ENCODE measurements at places on chromosomes 7 and 10. TPM values are rescaled to one million over a fixed set of nuclear protein-coding genes. Genes with fewer than 3 reads are reported as not detected.
A peak's percentile ranks its signal among the peaks of the same experiment; 100 is the strongest.

- no peaks in the 10 kb centered on the region for H3K27me3 ChIP-seq
- peaks cover 13% of the 10 kb centered on the region for H3K4me1 ChIP-seq
- peak overlapping the region; percentile 63 for H3K4me3 ChIP-seq
- H3K36me3 ChIP-seq, result peaks cover 2% of the 10 kb centered on the region
Observed at GRCh38 chr7:1531979-1532455, 1.5 kb downstream of the MAFK start.

The CNTNAP2 gene
- total RNA-seq, result 0.08 TPM

The CYP3A7 gene
- not detected for total RNA-seq

DNA sequence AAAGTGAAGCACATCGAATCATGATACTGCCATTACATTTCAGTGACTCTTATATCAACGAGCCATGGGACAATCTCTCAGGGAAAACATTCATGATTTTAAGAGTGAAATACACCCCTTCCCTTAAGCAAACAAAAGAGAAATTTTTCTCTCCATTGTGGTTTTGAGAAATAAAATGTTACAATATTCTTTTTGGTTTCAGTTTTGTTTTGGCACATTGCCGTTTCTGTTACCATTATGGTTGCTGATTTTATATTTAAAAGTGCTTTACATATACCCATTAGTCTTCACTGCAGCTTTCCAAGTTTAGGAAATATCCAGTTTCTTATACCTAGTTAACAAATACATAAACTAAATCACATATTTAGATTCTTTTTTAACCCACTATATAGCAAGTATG, 126.8 kb upstream of the SEM1 start:
- no peaks in the 10 kb centered on the region for H3K36me3 ChIP-seq
- H3K4me3 ChIP-seq, result no peak overlapping the region
- H3K27ac ChIP-seq, result no peak overlapping the region
- H3K27me3 ChIP-seq, result no peaks in the 10 kb centered on the region

The SPDYE5 gene
- not detected for total RNA-seq

DNA sequence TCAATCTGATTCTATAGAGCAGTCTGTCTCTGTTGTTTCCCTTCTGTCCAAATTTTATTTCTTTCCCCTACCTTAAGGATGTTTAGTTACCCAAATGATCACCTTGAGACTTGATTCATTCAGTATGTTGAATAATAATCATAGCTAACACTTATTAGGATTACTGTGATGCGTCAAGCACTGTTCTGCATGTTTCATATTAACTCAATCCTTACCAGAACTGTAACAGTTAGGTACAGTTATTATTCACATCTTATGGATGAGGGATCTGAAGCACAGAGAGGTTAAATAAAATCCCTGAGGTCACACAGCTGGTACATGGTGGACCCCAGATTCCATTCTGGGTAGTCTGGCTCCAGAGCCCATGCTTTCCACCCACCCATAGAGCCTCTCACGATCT, 97.9 kb upstream of the SAMD8 start:
- H3K36me3 ChIP-seq, result no peaks in the 10 kb centered on the region
- H3K27me3 ChIP-seq, result no peaks in the 10 kb centered on the region
- no peak for DNase-seq
- H3K27ac ChIP-seq, result peak overlapping the region; percentile 67
- peak overlapping the region; percentile 58 for H3K4me3 ChIP-seq

The RBP3 gene
- total RNA-seq, result not detected

DNA sequence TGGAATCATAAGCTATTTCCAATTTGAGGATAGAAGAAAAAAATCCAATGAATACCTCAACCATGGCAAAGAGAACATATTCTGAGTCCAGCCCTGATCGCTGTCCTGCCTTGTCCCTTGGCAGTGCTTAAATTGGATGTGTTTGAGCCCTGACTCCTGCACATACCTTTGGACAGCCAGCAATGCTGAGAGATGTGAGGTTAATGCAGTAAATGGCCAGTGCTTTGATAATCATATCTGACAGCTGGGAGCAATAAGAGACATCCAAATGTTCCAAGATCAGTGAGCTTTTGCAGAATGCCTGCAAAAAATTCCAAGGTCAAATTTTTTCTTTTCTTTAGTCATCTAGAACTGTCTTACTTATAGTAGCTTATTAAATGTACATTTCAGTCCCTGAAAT, 80.1 kb upstream of the LRRC17 start:
- no peaks in the 10 kb centered on the region for H3K36me3 ChIP-seq
- H3K27ac ChIP-seq, result no peak overlapping the region
- no peak for DNase-seq
- no peaks in the 10 kb centered on the region for H3K27me3 ChIP-seq
- H3K4me1 ChIP-seq, result peaks cover 2% of the 10 kb centered on the region

DNA sequence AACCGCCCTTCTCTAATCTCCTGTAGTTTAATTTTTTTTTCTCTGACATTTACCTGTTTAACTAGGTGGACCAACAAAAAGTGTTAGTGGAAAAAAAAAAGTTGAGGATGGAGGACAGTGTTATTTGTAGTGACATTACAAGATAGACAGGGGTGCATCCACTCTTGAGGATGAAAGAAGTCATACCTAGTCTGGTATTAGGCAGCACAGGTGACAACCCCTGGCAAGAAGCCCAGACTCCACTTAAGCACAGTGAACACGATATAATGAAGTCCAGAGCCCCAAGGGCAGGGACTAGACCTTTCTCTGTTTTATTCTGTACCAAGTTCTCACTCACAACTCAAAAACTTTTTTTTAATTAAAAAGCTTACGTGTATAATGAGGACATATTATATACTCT, 268.4 kb downstream of the GPR37 start:
- no peak overlapping the region for H3K27ac ChIP-seq
- no peaks in the 10 kb centered on the region for H3K36me3 ChIP-seq
- no peak for DNase-seq
- no peak overlapping the region for H3K4me3 ChIP-seq

GRCh38 chr7:5620459-5620881, 161.0 kb downstream of the RNF216 start:
- H3K4me3 ChIP-seq, result no peak overlapping the region
- H3K27ac ChIP-seq, result no peak overlapping the region
- no peaks in the 10 kb centered on the region for H3K27me3 ChIP-seq
- H3K36me3 ChIP-seq, result peaks cover 28% of the 10 kb centered on the region
- H3K4me1 ChIP-seq, result no peaks in the 10 kb centered on the region
- no peak for DNase-seq

The GATA3 gene
- total RNA-seq, result 0.80 TPM
